ENCODE measurements at places on chromosomes 6 and 20.

DNA sequence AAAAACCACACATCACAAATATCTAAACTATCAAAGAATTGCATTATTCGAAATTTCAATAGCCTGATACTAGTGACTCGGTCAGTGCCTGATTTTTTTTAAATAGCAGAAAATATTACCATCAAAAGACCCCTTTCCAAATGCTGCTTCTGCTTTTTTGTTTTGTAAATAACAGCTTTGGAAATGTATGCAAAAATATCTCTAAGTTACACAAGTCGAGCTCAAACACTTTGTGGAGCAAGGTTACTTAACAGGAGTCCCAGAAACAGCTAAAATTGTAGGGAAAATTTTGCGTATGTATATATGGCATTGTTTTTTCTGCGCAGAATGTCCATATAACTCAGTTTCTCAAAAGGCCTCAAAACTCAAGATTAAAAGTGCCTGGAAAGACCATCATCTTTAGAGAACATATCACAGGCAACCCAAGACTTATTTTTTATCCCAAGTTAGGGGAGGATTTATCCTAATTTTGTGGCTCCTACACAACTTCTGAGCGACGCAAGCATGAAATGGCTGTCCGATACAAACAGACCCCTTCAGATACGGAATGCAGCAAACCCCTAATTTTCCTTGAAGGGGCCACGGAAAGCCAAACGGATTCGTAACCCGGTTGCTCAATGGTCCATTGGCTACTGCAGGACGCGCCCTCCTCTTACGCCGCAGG is 1.3 kb downstream of the CEP85L start:
- DNase-seq, result no peak

DNA sequence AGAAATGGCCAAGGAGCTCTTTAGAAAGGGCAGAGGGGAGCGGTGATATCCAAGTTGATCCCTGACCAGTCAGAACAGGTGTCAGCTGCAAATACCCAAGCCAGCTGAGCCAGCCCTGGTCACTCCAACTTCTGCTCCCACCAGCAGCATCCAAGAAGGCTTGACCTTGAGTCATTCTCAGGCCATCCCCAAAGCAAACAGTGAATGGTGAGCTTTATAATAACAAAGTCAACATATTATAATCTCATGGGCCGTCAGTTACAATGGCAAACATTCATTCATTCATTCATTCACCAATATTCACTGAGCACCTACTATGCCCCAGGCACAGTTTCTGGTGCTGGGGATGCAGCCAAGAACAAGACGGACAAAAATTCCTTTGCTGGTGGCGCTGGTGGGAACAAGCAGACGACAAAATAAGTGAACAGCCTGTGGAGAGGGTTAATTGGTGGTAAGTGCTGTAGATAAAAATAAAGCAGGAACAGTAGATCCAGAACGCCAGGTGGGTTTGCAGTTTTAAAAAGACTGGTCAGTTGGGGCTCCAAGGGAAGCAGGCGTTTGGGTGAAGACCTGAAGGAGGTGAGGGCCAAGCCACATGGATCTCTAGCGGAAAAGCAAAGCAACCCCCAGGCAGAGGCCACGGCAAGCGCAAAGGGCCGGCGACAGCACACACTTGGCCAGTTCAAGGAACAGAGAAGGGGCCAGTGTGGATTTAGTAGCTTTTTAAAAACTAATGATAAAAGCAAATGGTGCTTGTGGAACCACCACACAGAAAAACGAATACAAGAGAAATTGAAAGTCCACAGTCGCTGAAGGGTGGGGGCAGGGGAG is 131.8 kb upstream of the PTPN1 start:
- DNase-seq, result no peak

DNA sequence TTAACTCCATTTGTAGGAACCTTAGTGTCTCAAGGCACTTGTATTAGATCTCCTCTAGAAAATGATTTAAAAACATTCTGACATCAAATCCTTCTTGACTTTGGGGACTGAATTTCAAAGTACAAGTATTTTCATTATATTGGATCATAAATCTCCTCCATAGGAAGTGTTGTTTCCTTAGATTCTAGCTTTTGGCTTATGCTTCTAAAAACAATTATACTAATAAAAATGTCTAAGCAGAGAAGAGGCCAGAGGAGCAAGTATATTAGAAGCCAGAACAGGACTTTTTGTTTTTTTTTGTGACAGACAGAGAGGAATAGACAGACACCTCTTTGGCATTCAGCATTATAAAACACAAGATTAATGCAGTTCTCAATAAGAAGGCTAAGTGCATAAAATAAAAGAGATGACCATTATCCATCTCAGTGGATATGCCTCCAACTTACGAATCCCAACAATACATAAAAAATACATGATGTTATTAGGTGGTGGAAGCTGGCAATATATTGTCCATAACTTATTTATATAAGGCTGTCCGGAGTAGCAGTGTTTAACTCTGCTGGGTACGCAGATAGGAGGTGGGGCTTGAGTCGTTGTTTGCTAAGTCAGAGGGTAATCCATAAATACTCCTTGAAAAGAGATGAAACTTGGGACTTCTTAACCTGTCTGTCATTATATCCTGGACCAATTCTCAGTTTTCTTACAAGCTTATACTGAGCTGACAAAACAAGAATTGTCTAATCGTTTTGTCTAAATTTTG is 31.9 kb upstream of the NOX3 start:
- DNase-seq, result no peak

DNA sequence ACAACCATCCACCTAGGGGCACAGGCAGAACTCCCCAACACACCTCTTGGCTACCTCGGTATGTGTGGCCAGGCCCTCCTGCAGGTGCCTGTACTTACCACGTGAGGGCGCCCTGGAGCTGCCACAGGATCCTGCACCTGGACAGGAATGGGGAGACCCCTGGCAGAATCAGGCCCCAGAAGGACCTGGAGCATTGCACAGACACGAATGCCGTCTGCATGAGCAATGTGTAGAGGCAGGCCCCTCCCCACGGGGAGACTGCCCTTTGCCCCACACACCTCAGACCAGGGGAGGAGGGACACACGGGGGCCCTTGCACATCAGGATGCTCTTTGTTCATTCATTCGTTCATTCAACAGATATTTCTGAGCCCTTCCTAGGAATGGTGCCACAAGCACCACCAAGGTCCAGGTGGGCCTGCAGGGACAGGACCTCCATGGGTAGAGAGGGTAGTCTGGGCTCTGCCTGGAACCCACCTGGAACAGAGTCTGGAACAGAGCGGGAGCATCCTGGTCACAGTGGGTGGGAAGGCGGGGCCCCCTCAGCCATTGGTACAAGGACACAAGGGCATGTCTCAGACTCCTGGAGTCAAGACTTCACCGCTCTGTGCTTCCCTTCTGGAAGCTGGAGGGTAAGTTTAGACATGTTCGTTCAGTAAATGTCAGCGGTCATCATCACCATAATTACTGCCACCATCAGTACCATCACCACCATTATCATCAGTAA is 32.3 kb downstream of the YTHDF1 start:
- no peak for DNase-seq

- no peak for DNase-seq
Observed at GRCh38 chr6:107533415-107534059, 43.6 kb downstream of the SOBP start.

DNA sequence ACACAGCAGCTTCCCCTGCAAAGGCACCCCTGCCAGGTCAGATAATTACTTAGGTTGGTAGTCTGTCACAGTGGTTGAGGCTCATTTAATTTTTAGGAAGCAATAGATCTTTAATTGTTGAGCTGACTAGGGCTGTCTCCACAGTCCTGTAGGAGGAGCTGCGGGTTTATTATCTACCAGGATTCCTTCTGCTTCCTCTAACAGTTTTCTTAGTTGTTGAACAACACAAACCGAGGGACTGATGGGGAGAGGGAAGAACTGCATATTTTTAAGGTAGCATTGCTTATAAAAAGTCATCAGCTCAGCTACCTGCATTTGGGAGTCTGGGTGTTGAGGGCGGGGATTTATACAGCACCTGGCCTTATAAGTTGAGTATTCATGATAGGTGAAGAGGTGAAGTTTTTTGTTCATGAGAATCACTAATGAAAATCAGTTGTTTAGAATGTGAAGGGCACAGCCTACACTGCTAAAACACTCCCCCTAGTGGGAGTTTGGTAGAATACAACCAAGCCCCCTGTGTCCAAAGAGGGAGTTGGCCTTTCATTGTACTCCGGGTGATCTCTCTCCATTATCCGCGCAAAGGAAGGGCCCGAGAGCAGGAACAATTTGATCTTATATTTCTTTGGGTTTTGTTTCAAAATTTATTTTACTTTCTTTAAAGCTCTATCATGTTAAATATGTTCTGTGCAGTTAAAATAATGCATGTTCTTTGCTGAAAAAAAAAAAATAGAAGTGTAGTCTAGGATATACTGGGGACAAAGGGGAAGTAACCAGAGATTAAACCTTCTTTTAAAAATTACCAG is 69.6 kb downstream of the SSR1 start:
- DNase-seq, result no peak

DNA sequence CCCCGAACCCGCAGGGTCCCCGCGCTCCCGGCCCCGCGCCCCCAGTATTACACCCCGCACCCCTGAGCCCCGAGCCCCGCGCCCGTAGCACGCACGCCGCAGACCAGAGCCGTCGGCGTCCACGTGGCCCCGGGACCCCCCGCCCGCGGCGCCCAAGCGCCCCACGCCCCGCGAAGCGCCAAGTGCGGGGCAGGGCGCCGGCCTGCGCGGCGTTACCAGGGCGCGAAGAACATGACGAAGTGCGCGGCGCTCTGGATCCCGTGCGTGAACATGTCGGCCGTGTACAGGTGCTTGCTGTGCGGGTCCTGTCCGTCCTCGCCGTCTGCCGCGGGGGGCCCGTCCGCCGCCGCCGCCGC is 312 bp downstream of the TXNDC5 start:
- no peak for DNase-seq

GRCh38 chr6:24778121-24778520 is 3.4 kb downstream of the GMNN start:
- DNase-seq, result no peak

DNA sequence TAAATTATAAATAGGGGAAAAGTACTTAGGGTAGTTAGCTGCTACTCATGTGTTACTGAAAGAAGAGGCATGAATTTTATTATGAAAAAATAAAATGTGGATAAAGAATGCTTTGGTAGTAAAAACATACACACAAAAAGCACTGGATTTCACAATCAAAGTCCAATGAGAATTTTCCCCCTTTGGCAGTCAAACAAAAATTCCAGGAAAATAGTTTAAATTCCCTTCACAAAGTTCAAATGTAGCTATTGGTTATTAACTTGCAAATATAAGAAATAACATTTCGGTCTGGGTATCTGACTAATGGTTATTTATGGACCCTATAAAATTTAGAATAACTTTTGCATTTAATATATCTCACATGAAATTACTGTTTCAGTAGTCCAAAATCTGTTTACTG is 210.4 kb downstream of the FOXC1 start:
- DNase-seq, result no peak

DNA sequence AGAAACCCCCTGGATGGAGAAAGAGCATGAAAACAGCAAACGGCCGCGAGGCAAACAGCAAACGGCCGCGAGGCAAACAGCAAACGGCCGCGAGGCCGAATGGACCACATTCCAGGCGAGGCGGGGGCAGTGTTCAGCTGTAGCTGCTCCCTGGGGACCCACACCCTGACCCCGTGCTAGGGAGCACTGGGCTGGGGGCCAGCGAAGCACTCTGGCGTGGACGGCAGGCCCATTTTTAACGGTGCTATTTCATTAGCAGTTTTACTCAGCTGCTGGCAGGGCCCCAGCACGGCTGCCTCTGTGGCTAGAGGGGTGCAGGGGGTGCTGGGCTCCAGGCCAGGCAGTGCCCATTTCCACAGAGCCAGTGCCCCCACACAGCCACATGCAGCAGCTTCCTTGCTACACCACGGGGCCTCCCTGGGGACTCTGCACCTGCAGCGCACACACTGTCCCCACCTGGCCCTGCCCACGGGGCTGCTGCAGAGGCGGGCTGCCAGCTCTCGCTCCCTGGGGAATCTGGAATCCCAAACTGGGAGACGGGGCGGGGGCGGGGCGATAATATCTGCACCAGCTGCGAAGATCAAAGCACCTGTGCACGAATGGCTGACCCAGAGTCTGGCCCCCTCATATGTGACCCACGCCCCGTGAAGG is 35.6 kb upstream of the SLCO4A1 start:
- DNase-seq, result peak; percentile 90

DNA sequence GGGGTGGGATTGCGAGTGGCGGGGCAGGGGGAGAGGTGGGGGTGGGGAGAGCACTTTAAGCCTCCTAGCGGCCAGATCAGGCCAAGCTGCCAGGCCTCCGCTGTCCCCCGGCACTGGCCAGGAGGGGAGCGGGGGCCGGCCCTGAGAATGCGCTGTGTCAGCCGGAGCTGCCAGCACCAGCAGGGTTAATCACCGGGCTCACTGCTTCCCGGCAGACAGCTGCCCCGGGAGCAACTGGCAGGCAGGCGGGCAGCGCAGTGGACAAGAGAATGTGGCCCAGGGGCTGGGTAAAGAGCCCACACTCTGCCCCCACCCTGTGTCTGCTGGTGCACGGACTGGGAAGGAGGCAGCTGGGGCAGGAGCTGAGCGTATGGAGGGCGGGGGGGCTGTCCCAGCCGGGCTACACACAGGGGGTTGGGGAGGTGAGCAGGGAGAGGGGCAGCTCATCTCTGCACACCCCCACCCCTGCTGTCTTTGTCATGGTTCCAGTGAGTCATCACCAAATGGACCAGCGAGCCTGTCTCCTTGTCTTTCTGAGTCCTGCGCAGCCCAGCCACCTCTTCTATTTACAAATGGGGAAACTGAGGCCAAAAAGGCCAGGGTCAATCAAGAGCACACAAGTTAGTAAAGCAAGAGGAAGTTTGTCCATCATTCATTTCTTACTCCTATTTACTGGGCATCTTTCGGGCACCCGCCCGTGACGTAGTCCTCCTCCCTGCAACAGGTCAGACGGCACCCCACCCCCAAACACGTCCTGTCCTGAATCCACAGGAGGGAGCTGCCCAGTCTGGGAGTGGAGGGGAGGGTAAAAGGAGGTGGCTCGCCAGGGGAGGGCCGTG is 2.1 kb upstream of the LAMA5 start:
- no peak for DNase-seq

DNA sequence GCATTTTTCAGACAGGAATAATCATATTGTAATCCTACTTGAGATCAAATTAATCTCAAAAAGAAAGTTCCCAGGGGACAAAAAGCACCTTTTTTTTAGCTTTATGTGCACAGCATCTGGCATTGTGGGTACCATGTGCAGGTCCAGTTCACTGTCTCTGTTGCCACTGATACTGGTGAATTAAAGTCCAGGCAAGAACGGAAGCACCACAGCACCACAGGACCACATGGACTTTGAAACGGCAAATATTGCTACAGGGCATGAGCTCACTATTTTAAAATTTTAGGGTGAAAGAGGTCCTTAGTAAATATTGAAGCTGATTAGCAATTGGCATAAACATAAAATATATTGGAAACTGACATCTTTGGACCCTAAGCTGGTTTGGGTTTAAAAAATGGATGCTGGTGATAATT is 709.0 kb downstream of the EPM2A start:
- DNase-seq, result no peak

DNA sequence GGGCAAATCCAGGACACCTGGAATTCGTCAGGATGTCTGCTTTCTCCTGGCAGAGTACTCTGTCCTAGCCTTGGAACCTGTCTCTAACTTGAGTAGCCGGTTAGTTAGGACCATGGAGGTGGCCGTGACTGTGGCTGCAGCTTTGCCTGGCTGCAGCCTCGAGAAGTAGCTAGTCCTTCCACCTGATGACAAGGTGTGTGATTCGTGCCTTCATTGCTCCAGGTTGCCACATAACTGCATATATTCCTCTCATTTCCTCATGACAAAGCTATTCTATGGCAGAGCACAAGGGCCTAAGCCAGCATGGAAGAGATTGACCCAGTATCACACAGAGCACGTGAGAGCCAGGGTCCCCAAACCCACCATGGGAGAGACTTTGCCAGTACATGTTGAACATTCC is 39.8 kb upstream of the KIF25 start:
- DNase-seq, result no peak
